ENCODE measurements at places on chromosomes 13 and 19.
A peak's percentile ranks its signal among the peaks of the same experiment; 100 is the strongest.

DNA sequence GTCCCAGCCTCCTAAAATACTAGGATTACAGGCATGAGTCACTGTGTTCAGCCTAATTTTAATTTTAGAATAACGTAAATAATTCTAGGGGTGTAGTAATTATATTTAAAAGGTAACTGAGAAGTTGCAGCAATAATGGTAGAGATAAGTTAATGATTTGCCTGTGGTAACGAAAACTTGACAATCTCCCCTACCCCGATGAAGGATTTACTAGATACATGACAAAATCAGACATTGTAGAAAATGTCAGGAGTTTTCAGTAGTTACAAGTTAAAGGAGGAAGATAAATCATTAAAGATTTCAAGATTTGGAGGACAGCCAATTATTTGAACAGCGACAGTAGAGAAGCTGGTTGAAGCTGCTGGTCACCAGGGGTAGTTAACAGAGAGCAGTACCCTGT lies 652.2 kb upstream of the PCDH20 start:
- no peak for DNase-seq

DNA sequence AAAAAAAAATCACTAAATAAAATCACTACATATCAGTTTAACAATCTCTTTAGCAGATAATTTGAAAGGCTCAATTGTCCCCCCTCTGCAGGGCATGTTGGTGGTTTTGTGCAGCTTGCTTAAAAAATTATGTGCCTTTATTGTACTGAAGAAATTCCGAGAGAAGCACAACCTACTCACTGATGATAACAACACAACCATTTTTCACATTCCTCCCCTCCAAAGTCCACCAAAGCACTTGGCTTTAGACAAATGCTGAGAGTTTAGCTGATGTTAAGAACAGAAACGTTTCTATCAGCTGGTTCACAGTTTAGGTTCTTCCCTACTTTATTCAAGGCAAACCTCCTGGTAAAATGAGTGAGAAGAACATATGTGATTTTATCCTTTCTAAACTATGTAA lies 923 bp downstream of the DOCK9 start:
- DNase-seq: no peak

DNA sequence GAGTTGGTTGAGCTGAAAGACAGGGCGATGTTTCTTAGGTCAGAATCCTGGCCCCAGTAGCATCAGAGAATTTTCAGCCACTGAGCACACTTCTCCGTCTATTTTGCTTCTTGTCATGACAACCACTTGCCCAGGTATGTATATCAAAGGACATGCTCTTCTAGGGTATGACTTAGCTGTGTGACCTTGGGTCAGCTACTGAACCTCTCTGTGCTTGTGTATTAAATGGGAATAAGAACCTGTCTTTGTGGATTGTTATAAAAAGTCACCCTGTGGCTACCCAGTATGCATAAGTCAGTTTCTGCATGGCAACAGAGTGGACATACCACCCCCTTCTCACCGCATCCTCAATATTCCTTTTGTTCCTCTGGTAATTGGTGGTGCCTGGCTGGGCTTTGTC lies 26.1 kb downstream of the MBD3L1 start:
- no peak for DNase-seq

GRCh38 chr19:36547001-36547732 lies 19.1 kb upstream of the ZNF260 start:
- no peak for DNase-seq

DNA sequence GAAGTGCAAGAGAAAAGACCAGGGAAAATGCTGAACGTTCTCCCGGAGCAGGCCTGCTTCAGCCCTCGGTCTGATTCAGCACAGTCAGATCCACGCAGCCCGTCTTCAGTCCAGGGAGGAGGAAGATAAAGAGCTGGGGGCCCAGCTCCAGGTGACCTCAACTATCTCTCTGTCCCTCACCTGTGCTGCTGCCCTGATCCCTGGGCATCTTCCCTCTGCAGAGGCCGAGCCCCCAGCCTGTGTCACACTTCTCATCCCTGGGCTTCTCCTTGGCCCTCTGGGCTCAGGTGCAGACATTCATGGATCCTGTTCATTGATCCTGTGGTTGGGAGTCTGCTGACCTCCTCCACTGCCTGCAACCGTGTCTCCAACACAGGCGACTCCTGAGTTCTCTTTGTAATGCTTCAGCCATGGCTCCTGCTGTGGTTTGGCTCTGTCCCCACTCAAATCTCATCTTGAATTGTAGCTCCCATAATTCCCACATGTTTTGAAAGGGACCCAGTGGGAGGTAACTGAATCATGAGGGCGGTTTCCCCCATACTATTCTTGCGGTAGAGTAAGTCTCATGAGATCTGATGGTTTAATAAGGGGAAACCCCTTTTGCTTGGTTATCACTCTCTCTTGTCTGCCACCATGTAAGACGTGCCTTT lies 27.9 kb downstream of the COL4A2 start:
- no peak for DNase-seq

- DNase-seq: no peak
Measured at GRCh38 chr13:113547238-113547971, 37.1 kb upstream of the TFDP1 start.

DNA sequence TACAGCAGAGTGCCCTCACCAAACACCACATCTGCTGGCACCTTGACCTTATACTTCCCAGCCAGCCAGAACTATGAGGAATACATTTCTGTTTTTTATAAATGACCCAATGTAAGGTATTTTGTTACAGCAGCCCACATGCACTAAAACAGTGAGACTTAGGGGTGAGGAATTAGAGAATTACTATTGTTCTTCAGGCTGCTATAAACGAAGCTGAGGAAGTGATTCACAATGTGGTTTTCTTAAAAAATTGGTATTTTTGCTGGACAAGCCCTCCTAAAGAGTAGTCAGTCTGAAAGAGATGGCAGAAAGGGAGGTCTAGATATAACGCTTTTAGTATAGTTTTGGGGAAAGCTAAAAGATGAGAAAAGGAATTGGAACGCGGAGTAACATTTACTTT lies 101.0 kb downstream of the SLITRK6 start:
- DNase-seq: no peak

DNA sequence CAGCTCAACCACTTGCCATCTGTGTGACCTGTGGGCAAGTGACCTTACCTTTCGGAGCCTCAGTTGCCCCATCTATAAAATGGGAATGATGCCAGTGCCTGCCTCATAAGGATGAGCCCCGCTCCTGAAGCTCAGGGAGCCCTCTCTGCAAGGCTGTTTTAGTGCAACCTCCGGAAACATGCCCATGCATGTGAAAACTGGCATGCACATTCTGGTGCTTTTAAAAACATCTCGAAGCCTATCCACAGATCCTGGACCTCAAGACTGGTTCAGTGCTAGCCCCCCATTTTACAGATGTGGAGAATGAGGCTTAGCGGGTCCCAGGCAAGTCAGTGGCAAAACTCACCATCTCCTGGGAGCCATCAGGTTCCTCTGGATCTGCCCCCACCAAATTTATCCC lies 5.6 kb downstream of the CADM4 start:
- no peak for DNase-seq

DNA sequence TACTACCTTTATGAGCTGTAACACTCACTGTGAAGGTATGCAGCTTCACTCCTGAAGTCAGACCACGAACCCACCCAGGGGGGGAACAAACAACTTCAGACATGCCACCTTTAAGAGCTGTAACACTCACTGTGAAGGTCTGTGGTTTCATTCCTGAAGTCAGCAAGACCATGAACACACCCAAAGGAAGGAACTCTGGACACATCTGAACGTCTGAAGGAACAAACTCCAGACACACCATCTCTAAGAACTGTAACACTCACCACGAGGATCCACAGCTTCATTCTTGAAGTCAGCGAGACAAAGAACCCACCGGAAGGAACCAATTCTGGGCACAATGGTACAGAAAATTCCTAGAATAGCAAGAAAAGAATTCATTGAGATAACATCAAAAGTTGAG lies 1796.5 kb upstream of the MIR17HG start:
- no peak for DNase-seq

GRCh38 chr13:39818953-39819352 lies 163.5 kb downstream of the COG6 start:
- DNase-seq: no peak

DNA sequence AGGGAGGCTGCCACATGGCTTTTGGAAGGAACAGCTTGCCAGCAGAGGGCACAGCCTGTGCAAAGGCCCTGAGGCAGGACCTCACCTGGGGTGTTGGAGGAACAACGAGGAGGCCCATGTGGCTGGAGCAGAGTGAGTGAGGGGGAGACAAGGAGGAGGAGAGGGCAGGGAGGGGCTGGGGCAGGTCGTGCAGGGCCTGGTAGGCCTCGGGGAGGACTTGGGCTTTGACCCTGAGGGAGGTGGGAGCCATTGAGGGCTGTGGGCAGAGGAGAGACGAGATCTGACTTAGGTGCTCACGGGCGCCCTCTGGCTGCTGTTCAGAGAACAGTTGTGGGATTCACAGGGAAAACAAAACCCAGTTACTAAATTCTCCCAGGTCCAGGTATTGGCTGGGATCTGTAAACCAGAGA lies 25.2 kb downstream of the ZNRF4 start:
- DNase-seq: peak; percentile 7

- DNase-seq: no peak
Measured at GRCh38 chr13:98810746-98811145, 58.3 kb upstream of the SLC15A1 start.

- no peak for DNase-seq
Measured at GRCh38 chr13:39521701-39522100, 81.3 kb downstream of the LHFPL6 start.

GRCh38 chr19:29514525-29515232 lies 11.1 kb upstream of the VSTM2B start:
- DNase-seq: no peak

GRCh38 chr13:26117620-26118019 lies 65.8 kb upstream of the SHISA2 start:
- DNase-seq: no peak

GRCh38 chr19:49557641-49558325 lies 22.6 kb downstream of the NOSIP start:
- no peak for DNase-seq

- DNase-seq: no peak
Measured at GRCh38 chr19:4075373-4075772, 8.7 kb upstream of the ZBTB7A start.

DNA sequence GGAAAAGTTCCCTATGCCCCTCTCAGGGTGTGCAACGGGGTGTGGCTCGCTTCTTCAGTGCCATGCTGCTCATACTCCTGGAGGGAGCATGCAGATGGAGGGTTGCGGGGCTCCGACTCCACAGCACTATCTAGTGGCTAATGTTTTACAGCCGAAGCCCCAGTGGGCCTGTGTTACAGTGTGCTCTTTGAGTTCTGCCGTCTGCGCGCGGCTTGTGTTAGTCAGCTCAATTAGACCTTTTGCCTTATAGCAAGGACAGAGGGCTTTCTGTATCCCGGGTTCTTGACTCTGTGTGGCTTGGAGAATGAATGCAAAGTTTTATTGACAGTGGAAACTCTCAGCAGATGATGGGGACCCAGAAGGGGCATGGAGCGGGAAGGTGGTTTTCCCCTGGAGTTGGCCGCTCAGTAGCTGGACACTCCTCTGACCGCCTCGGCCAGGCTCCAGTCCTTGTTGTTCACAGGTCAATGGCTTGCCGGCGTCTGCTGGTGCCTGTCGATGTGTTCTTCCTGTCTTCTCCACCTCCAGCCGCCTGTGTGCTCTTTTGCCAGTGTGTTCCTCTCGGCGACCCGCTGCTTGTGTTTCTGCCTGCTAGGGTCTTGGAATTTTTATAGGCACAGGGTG lies 383.4 kb downstream of the LMO7 start:
- no peak for DNase-seq

- DNase-seq: no peak
Measured at GRCh38 chr13:76380446-76381065, 505.6 kb downstream of the KCTD12 start.

- DNase-seq: no peak
Measured at GRCh38 chr19:1767464-1767933, 14.2 kb downstream of the ONECUT3 start.

GRCh38 chr13:99316657-99317256 lies 9.6 kb upstream of the GPR183 start:
- no peak for DNase-seq

GRCh38 chr13:19632915-19633478 lies 462 bp upstream of the MPHOSPH8 start:
- DNase-seq: no peak

DNA sequence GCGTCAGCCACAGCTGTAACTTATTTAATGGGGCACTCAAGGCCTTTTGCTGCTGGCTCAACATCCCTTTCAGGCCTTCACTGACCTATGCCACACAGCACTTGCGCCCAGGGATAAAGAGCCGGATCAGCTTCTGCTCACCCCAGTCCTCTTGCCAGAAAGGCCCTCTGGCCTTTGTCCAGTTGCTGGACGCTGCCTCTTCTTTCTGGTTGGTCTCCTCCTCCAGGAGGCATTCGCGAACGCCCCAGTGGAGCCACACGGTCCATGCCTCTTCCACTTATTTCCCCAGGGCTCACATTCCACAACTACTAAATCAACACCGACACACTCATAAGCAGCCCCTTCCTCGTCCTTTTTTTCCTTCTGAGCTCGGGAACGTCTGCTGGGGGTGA lies 3.7 kb upstream of the ZNF329 start:
- no peak for DNase-seq

DNA sequence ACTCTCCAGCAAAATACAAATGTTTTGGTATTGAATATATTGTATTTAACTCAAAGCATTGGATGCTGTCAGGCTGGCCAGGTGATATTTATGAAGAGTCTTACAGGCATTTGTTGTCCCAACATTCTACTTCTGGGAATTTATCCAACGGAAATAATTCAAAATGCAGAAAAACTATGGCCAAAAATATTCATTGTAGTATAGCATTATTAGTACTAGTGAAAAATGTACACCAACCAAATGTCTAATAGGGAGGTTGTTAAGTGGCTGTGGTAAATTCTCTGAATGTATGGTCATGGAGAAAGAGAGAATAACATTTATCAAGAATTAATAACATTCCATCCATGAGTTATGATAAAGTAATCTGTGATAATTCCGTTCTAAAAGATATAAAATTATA lies 38.6 kb upstream of the GAS6 start:
- DNase-seq: no peak

- DNase-seq: no peak
Measured at GRCh38 chr13:111944171-111944583, 122.8 kb upstream of the SOX1 start.

DNA sequence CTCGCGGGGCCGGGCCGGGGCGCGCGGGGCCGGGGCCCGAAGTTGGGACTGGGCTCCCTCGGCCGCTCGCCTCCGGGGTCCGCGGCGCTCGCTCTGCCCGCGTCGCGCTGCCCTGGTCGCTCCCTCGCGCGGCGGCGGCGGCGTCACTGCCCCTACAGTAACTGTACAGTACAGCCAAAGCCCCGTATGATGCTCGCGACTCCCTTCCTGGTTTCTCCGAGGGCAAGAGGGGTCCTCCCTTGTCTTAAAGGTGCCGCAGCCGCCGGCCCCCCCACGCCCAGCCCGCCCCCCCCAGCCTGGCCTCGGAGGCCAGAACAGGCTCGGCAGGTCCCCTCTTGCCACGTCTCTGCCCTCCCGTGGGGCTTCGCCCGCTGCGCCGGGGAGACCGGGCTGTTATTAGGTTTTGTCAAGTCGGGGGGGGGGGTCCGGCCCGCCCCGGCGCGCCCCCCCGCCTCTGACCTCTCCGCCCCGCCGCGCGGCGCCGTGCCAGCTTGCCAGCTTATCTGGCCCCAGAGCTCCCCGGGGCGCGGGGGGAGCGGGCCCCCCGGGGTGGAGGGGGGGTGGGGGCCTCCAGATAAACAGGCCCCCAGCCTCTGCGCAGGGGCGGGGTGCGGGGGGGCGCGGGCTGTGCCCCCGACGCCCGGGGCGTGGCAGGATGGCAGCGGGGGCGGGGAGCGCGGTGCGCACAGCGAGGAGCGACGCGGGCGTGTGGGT lies at the start of gene ZBTB7A:
TSS of gene ZBTB7A (minus strand) at position 218 of the 714 bp plus-strand sequence. CDS start 11,667 bp downstream, outside the sequence.
- DNase-seq: no peak

Measured in activated CD8-positive, alpha-beta memory T cell treated with anti-CD3 and anti-CD28 coated beads for 48 hours (primary cell).